Upper lobe of right lung (tissue), 1 donor: ENCODE measurements at places on chromosomes 5 and 9.

DNA sequence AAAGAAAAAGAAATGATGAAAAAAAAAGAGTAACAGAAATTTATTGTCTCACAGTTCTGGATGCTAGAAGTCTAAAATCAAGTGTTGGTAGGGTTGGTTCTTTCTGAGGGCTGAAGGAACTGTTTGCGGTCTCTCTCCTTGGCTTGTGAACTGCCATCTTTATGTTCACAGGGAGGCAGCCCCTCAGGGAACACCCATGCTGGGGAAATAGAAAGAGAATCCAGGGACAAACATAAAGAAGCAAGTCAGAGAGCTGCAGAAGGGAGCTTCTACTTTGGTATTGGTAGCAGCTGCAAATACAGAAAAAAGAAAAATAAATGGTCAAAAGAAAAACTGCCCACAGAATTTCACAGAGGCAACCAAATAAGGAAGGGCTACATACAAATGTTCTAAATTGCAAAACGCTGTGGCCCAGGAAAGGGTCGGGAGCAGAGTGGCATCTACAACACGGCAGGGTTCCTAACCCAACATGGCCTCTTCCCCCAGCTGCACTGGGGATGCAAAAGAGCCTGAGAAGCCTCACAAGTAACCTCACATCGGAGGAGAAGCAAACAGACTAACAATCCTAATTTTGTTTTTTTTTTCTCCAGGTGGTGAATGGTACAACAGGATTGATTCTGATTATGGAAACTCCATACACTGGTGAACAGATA lies 37.4 kb downstream of the ELOVL7 start:
- DNase-seq = no peak

DNA sequence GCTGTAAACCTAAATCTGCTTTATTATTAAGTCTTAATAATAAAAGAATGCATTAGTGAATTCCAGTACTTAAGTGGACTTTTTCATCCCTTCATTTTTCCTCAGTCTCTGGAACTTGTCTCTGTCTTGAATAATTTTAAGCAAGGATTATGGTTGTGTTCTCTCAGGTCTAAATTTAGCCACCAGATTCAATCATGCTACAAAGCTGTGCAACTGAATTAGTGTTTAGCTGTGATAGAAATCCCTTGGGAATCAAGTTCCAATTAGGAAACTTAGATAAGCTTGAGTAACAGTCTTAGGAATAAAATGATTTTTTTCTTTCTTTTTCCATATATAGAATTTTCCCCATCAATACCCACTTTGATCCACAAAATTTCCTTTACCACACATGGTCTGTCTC lies 104.3 kb downstream of the PLPPR1 start:
- no peak for DNase-seq

DNA sequence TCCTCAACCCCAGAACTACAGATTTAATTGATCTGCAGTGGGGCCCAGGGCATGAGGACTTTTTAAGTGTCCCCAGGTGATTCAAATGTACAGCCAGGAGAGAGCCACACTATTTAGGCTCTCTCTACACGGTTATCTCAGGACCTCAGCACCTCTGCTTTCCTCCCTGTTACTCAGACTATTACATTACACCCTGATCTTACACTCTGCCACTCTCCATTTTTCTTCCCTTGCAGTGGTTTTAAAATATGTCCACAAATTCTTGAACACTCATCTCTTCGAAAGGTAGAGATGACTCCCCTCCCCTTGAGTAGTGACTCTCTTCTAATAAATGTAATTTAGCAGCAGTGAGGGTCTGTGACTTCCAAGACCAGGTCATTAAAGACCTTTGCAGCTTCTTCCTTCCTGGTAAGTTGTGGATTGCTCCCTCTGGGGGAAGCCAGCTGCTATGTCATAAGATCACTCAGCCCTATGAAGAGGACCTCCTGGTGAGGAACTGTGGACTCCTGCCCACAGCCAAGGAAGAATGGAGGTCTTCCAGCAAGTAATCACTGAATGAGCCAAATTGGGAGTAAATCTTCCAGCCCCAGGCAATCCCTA lies 87.5 kb upstream of the SSBP2 start:
- no peak for DNase-seq

DNA sequence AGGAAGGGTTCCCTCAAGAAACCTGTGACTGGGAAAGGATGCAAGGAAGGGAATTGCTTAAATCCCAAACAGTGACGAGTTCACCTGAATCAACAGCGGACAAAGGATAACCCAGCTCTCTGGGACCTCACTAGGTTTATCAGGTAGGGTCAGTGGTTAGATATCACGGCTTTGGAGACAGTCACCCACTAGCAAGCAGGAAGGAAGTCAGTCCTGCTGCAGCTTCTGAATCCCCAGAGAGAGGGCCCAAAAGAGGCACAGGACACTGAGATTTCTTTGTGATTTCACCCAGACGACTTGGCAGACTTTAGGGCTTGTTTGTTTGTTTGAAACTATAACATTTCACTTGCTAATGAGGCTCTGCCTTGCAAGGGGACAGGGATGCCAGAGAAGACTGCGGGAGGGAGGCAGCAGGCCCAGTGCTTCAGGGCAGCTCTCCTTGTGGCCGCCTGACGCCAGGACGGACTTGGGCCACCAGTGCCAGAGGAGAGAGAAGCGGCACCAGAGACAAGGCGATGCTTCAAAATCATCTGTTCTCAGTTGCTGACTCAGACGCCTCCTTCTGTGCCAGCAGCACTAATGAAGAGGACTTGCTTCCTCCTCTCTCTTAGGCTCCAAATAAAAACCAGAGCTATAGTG lies 275.6 kb upstream of the SLC30A5 start:
- no peak for DNase-seq
